RWPE1 (cell line): ENCODE measurements at places on chromosomes 7 and 10.

DNA sequence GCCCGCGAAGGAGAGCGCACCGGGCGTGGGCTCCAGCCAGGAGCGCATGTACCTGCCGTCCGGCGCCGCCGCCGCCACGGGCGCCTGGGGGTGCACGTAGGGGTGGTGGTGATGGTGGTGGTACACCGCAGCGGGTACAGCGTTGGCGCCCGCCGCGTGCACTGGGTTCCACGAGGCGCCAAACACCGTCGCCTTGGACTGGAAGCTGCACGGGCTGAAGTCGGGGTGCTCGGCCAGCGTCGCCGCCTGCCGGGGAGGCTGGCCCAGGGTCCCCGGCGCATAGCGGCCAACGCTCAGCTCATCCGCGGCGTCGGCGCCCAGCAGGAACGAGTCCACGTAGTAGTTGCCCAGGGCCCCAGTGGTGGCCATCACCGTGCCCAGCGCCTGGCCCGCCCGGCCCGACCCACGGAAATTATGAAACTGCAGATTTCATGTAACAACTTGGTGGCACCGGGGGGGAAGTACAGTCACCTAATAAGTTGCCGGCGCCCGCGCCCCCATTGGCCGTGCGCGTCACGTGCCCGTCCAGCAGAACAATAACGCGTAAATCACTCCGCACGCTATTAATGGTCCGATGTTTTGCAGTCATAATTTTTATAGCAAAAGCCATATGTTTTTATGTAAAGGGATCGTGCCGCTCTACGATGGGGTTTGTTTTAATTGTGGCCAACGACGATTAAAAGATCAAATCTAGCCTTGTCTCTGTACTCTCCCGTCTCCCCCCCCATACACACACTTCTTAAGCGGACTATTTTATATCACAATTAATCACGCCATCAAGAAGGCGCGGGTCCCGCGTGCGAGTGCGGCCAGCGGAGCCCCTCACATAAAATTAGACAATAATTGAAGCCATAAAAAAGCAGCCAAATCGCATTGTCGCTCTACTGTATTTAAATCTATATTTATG is at the start of gene HOXA9:
HOXA9 (minus strand) TSS at position 449 of the 907 bp plus-strand sequence; CDS start at position 369, 80 bp downstream.
- peak; percentile 87 for DNase-seq

DNA sequence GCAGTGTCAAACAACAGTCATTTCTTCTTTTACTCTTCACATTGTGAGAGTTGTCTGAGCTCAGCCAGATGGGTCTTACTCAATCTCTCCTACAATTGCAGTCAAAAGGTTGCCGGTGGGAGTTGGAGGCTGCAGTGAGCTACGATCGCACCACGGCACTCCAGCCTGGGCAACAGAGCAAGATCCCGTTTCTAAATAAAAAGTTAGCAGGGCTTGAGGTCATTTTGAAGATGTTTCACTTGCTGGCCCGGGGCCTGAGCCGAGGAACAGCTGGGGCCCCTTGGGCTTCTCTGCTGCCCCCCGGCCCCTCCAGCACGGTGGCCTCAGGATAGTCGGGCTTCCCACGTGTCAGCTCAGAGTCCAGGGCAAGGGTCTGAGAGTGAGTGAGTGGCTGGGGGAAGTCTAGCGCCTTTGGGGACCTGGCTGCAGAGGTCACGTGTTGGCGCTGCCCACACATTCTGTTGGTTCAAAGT is 40.4 kb downstream of the GTF2IRD1 start:
- no peak for DNase-seq

- DNase-seq, result no peak
These were observed 1.6 kb downstream of the DNMBP start for GRCh38 chr10:100008142-100008522.

DNA sequence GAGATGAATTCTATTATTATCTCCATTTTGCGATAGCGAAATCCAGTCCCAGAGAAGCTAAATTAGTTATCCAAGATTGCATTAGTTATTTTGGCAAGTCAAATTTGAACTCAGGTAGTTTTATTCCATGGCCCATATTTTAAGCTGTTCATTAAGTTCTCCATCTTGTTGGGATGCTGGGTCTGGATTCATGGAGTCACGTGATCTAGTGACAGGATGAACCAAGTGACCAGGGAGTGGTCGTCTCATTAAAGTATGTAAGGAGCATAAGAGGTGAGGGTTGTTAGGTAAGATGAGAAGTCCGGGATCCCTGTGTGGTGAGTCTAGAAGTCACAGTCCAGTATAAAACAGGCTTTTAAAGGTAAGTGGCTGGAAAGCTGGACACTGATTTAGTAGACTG is 740.5 kb downstream of the PCDH15 start:
- DNase-seq, result no peak

- DNase-seq, result no peak
These were observed 370.0 kb upstream of the AUTS2 start for GRCh38 chr7:69228212-69228811.

- DNase-seq, result no peak
These were observed 41.8 kb upstream of the TMEM236 start for GRCh38 chr10:17710181-17710580.

DNA sequence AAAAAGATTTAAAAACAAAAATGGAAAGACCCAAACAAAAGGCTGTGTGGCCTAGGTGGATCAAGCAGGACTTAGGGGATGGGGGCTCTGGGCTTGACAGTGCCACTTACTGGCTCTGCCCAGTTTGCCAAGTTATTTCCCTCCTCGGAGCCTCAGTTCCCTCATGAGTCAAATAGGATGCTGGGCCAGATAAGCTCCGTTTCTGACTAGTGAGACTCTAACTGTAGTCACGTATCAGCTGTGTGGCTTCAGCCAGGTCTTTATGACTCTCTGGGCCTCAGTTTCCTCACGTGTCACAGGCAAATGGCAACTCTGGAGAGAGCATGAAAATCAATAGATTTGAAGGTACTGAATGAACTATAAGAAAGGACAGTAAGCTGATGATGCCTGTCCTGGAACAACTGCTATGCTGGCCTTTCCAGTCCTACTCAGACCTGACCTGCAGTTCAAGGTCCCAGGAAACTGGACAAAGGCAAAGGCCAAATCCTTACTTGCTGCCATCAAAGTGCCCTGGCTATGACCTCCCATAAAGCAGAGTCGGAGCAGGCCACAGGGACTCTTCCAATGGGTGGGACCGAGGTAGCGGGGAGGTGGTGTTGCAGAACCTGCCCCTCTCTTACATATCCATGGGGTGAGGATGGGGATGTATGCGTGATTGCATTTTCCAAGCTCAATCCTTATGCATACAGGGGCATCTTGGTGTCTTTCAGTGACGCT is 27.0 kb downstream of the FAM53B start:
- no peak for DNase-seq

DNA sequence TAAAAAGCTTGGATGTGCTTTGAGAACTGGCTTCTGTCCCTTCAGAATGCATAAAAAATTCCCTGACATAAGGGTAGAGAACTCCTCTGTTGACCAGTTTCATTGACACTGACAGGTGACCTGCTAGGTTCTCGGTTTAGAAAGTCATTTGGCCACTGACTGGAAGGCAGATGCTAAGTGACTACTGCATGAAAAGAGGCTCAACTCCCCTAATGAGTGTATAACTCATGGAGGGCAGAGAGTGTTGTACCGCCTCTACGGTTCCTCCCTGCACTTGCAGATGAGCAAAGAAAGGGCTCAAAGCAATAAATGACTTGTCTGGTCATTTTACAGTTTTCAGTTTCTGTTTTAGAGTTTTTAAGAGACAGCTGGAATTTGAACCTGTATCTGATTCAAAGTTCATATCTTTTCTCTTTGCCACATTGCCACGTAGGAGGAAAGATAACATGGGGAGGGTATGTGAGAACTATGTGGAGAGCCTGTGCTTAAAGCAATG is 2.9 kb upstream of the FGL2 start:
- no peak for DNase-seq

GRCh38 chr10:3808689-3809199 is 23.7 kb upstream of the KLF6 start:
- no peak for DNase-seq

GRCh38 chr7:49630513-49630912 is 142.9 kb upstream of the VWC2 start:
- DNase-seq, result no peak

DNA sequence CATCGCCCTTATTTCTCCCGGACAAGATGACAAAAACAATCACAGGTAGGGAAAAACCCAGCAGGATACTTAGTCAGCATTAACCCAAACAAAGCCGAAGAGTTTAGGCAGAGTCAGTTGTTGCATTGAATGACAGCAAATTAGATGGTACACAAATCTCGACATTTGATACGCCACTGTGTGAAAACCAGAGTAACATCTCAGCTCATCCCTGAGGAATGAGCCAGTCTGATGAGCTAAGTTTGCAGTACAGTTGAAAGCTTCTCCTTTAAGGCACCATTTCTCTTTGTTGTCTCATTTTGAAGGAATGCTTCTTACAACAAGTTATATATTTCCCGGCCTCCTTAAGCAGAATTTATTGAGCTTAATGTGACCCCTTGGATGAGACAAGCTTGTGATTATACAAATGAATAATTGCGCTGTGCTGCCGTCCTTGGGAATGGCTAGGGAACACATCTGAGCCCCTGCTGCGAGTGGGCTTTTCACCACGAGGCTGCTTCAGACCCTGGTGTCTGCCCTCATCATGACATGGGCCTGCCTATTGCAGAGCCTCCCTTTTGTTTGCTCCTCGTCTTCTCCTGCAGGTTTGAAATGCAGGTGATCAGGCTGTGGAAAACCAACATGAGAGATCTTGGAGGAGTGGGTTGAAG is 137.3 kb downstream of the CELF2 start:
- no peak for DNase-seq

DNA sequence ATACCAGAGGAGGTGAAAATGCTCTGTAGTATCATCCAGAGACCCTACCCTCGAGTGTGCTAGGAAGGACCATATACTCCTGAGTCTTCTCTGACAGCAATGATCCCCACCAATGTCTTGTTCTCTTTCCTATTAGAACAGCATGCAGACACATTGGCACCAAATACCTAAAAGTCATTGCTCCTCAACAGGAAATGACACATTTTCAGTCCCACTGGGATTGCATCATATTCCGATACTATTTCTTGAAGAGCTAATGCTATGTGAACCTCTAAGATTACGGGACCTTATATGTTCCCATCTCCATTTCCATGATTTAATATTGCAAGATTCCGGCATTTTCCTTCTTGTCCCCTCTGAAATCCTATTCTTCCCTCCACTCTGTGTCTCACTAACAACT is 177.4 kb downstream of the NRP1 start:
- DNase-seq, result peak; percentile 21

GRCh38 chr10:120883071-120883470 is 31.9 kb downstream of the WDR11 start:
- no peak for DNase-seq

GRCh38 chr7:80848841-80849240 is 70.0 kb downstream of the SEMA3C start:
- no peak for DNase-seq

- DNase-seq, result no peak
These were observed 97.4 kb downstream of the ARID5B start for GRCh38 chr10:61998937-61999336.

DNA sequence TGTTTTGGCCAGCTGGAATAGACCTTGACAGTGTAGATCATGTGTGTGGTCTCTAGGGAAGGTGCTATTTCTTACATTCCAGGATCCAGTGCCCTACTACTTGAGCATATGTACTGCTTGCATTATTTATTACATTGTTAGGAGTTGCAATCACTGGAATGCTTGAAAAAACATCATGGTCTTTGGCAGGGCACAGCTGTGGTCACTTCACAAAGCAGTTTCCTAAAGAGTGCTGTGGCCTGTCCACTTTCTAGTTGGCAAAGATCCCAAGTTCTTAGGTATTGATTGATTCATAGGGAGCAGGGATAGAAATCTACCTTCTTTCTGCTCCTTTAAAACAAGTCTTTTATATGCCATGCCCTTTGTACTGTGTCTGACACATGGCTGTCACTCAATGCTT is 4.6 kb downstream of the C7orf25 start:
- no peak for DNase-seq

GRCh38 chr10:3178042-3178441 is 5.5 kb upstream of the PITRM1 start:
- DNase-seq, result no peak

- DNase-seq, result no peak
These were observed 24.9 kb upstream of the ADO start for GRCh38 chr10:62779487-62780248.

GRCh38 chr10:63204667-63205391 is 71.7 kb downstream of the NRBF2 start:
- no peak for DNase-seq

- no peak for DNase-seq
These were observed 189.5 kb upstream of the CDC14C start for GRCh38 chr7:48734695-48735406.

DNA sequence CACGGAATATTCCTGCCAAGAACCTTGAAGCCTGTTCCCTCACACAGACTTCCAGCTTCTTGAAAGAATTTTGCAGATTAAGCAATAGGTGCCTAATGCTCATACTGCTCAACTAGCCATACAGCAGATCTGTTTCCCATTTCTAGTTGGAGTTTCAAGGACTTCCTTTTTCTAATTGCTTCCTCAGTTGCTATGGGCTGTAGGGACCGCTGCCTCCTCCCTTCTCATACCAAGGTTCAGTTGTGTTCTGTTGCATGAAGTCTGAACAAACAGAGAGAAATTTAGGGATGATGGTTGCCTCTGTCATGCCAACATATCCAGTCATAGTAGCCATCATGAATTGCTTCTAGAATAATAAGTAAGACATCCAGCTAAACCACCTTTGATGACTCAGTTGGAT is 6.8 kb downstream of the ITGA8 start:
- no peak for DNase-seq
